ENCODE measurements at places on chromosomes 1 and 21. TPM values are rescaled to one million over a fixed set of nuclear protein-coding genes. Genes with fewer than 3 reads are reported as not detected.

The TCP10L gene
- not detected for polyA plus RNA-seq

The AIM2 gene
- 1.7 TPM for polyA plus RNA-seq

The PRPF38B gene
- polyA plus RNA-seq, result 25.4 TPM

The DNAH14 gene
- polyA plus RNA-seq, result 3.5 TPM

The RHOU gene
- 15.5 TPM for polyA plus RNA-seq

The IBA57 gene
- 5.3 TPM for polyA plus RNA-seq

The PRAMEF15 gene
- polyA plus RNA-seq, result not detected

The SH2D2A gene
- polyA plus RNA-seq, result 0.61 TPM

The TOR1AIP1 gene
- polyA plus RNA-seq, result 24.8 TPM

The HMCN1 gene
- 0.15 TPM for polyA plus RNA-seq

The NCAM2 gene
- polyA plus RNA-seq, result 0.61 TPM

The OR10Z1 gene
- not detected for polyA plus RNA-seq

The S100A9 gene
- polyA plus RNA-seq, result 9,878 TPM

The CA6 gene
- not detected for polyA plus RNA-seq

The OR2L8 gene
- polyA plus RNA-seq, result not detected

The BARHL2 gene
- not detected for polyA plus RNA-seq

The LENEP gene
- polyA plus RNA-seq, result not detected

The TXNDC12 gene
- polyA plus RNA-seq, result 23.2 TPM

The NTNG1 gene
- not detected for polyA plus RNA-seq

The PLA2G2C gene
- 0.43 TPM for polyA plus RNA-seq

The ZNF669 gene
- polyA plus RNA-seq, result 4.3 TPM

The CYP4B1 gene
- 0.75 TPM for polyA plus RNA-seq

The SLC2A5 gene
- not detected for polyA plus RNA-seq

The SAMD13 gene
- 9.0 TPM for polyA plus RNA-seq

The CCDC17 gene
- polyA plus RNA-seq, result not detected

The TTC34 gene
- 0.10 TPM for polyA plus RNA-seq

The SCCPDH gene
- polyA plus RNA-seq, result 13.6 TPM
